ENCODE measurements at places on chromosomes 16 and 17.

- DNase-seq = no peak
Measured at GRCh38 chr17:43405861-43406260, 7.1 kb downstream of the ARL4D start.

- no peak for DNase-seq
Measured at GRCh38 chr16:75099738-75100602, 16.6 kb downstream of the LDHD start.

DNA sequence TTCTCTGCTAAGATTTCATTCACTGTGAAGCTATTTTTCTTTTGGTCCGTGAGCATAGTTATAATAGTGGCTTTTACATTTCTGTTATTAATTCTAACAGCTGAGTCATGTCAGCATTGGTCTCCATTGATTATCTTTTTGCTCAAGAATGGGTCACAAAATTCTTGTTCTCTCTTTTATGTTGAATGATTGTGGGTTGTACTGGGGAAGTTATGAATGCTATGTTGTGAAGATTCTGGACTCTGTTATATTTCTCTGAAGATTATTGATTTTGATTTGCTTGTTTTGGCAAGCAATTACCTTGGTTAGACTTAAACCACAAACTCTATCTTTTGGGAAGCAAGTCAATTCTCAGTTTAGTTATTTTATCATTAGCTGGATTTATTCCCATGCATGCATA, 98.8 kb downstream of the IRX5 start:
- no peak for DNase-seq

GRCh38 chr17:37019117-37019740, 70.5 kb downstream of the AATF start:
- DNase-seq = no peak

DNA sequence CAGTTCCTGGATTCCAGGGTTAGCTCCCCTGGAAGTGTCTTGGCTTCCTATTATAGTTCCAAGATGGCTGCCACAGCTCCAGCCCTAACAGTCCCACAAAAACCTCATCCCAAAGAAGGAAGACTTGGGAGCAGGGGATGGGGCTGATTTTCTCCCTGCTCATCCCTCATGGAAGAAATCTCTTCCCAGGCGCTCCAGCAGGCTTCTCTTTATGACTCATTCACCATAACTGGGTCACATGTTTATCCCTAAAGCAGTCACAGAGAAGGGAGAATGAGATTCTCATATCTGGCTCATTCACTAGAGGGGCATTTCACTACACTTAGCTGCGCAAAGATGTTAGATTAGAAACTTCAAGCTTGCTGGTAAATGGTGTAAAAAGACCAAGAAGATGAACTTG, 206.5 kb upstream of the IRX3 start:
- DNase-seq = no peak

DNA sequence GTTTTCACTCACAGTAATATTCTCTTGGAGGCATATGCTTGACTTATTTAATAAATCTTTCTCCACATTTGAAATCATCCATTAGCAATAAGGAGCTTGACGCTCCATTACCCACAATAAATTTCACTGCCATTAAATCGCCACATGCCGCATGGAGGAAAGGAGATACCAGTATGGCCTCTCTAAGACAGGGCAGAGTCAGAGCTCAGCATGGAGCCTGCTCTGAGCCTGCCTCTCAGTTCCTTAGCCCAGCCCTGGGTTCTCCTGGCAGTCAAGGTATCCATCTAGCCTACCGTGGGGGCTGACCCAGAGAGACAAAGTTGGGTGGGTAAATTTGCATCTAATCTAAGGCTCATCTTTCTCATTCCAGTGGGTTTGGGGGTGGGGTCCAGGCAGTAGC, 80.3 kb upstream of the CES5A start:
- DNase-seq = no peak

DNA sequence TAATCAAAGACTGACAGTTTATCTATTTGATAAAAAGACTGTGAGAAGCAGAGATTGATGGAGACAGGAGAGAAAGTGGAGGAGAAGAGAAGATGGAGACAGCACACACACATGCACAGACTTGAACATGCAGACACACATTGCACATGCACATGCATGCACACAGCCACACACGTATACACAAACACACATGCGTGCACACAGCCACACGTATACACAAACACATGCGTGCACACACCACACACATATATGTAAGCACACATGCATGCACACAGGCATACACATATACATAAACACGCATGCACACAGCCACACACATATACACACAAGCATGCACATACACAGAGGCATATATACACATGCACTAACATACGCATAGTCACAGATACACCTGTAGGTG, 313.4 kb downstream of the HAPSTR1 start:
- DNase-seq = no peak

GRCh38 chr16:71807905-71808592, 585 bp downstream of the AP1G1 start:
- DNase-seq = no peak

DNA sequence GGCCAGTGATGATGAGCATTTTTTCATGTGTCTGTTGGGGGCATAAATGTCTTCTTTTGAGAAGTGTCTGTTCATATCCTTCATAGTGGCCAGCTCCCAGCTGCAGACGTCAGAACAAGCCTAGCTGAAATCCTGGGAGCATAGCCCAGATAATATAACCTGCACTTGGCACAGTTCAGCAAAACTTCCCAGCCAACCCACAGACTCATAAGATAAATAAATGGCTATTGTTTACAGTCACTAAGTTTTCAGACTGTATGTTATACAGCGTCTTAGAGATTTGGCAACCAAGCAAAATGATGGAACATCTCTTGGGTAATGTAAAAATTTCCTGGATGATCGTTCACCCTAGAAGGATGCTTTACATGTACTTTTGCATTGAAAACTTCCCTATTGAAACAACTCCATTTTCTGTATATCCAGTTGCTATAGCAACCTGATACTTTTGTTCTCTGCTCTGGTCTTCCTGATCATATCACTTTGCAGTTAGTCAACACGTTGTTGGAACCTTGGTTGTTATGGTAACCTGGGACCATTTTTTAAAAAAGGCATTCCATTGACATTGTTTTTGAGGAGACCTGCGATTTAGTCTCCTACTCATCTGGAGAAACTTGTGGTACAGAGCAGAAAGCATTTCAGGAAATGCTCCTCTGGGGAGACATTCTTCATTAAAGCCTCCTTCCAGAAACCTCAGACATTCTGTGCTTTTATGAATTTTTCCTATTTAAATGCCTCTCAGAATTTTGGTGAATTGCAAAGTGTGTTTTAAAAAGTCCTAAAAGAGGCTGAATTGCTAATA, 378.7 kb downstream of the HS3ST4 start:
- DNase-seq = no peak

DNA sequence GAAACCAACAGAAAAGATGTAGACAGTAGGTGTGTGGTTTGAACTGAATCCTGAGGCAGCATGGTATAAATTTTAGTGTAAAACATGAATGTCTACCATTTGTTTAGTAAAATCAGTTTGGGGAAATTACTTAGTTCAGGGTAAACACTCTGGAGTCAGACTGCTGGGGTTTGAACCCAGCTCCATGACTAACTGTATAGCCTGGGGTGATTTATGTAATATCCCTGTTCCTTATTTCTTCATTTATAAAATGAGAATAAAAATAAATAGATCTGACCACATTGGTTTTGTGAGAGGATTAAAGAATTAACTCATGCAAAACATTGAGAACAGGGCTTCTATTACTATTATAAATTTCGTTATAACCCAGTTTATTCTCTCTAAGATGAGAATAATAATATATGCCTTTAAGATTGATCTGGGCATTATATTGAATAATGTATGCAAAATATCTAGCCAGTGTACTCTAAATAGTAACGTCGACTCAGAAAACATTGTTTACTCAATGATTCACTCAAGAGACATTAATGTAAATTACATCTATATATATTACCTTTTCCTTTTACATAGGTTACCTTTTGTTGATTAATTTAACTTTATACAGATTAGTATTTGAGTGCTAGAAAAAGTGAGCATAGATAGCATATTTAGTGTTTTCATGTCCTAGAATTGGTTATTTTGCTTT, 120.6 kb upstream of the KCNJ16 start:
- DNase-seq = no peak
